ENCODE measurements at places on chromosomes 12 and 14.
A peak's percentile ranks its signal among the peaks of the same experiment; 100 is the strongest.

DNA sequence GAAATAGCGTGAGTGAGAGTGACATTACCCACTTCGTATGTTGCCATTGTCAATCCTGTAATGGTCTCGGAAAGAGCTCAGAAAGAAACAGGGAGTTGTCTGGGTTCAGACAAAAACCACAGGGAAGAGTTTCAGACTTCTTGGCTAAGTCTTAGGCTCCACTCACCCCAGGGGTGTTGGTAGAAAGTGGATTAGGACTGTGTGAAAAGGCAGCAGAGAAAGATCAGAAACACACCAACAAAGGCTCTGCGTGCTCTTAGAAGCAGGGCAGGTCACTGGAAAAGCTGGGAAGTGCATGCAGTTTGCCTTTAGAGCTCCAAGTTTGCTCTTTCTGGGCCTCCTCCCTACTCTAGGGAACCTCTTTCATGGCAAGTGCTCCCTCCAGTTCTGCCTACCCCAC lies 106.1 kb upstream of the PLXNC1 start:
- no peak for DNase-seq

DNA sequence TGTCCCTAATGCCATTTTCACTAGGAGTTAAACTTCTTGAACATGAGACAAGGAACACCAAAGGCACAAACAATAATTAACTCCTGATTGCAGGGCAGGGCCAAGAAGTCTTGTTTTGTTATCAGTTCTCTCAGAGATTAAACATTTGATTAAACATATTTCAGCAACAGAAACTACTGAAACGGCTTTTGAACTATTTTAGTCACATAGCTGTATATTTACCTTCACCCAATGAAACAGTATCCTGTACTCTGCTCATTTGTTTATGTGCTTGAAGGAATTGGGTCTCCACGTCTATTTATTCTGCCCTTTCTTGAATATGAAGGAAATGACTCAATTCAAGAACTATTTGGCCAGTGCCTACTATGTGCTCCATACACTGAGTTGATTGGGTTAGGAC lies 51.3 kb upstream of the PTCSC3 start:
- DNase-seq, result no peak

DNA sequence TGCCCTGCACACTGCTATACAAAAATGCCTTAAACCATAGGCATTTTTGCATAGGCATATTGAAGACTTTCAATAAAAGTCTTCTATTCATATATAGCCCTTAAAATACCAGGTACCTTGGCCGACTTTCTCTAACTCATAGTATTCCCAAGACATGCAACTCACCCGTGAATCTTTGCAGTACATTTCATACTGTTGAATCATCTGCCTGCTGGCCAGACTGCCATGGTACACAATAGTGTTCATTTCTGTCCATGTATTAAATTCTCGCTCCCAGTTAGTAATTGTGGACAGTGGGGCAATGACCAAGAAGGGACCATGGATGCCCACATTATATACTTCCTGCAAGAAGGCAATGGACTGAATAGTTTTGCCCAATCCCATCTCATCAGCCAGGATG lies 24.3 kb upstream of the SUPT16H start:
- no peak for DNase-seq

GRCh38 chr14:67446371-67447032 lies 34.5 kb upstream of the PLEK2 start:
- no peak for DNase-seq

DNA sequence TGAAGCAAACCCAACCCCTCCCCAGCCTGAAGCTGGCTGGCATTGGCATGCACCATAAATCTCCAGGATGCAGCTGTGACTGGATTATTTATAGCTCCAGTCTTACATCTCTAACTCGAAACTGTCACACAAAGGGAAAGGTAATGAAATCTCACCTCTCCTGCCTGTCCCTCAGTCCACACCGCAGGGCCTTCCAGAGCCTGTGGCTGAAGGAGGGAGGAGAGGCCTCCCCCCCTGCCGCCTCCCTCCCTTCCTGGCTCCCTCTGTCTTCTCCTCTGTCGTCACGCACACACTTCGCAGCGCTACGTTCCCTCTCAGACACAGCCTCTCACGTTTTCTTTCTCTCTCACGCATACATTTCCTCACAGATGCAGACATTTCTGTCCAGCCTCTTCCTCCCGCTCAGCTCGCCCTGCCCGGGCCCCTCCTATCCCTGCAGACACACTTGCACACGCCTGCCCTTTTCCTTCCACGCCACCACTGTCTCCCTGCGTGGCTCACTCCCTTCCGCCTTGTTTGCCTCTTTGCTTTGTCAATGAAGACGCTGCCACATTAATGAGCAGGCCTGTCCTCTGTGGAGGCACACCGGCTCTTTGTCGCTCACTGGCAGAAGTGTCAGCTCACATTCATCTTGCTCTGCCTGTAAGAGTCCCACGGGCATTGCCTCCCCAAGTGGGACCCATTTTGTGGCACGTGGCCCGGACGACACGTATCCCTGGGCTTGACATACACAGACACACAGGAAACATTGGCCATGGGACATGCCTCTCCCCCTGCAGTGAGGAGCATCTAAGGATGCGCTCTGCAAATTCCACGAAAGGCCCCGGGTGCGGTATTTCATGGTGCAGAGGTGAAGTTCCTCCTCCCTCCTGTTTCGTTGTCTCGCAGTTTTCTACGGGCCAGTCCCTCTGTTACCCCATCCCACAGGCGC lies 27.9 kb downstream of the IRF2BPL start:
- no peak for DNase-seq

DNA sequence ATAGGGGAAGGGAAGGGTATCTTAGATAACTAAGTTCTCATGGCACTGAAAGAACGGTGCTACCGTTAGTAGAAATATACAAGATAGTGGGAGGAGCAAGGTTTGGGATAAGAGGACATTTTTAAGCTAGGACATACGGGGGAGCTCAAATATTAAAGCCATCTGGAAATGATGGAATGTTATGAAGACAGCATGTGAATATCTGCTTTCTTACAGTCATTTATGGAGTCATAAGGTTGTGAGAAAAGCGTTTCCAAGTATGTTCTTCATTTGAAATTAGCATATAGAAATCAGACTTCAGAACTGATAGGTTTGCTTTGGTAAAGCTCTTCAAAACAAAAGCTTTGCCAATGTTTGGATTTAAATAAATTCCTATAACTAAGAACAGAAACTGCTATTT lies 62.3 kb downstream of the OTOGL start:
- no peak for DNase-seq

DNA sequence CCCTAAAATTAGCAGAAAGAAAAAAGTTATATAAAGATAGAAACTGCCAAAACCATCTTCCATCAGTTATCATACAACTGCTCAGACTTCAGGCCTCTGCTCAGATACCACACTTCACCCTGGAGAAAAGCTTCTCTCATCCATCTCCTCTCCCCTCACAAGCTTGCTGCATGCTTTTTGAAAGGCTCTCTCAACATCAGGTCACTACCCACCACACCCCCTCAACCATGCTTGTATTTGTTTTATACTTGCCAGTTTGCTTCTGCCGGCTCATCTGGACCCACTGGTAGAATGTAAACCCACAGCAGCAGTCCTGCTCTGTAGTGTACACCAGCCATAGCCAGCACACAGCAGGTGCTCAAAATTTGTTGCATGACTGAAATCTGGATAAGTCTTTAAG lies 8.8 kb downstream of the PPP1CC start:
- no peak for DNase-seq

- DNase-seq, result no peak
Observed at GRCh38 chr14:32023540-32023939, 53.6 kb upstream of the ARHGAP5 start.

DNA sequence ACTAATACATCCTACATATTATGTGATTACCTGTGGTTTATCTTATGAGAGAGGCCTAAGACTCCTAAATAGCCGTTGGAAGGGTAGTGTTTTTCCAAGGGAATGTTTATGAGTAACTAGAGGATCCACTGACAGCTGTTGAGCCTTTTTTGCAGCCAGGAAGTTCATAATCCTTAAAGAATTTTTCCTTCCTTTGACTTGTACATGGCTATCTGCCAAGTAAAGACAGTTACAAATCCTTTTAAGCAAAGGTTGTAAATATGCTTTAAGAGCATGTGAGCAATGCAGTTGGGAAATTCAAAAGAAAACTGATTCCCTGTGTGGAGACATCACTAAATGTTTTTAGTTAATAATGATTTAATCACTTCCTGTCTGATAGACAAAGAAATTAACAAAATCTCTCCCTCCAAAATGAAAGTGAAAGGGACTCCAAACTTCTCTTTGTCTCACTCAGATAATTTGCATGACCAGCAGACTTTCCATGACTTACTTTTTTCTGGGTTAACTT lies 333.8 kb downstream of the PDZRN4 start:
- no peak for DNase-seq

DNA sequence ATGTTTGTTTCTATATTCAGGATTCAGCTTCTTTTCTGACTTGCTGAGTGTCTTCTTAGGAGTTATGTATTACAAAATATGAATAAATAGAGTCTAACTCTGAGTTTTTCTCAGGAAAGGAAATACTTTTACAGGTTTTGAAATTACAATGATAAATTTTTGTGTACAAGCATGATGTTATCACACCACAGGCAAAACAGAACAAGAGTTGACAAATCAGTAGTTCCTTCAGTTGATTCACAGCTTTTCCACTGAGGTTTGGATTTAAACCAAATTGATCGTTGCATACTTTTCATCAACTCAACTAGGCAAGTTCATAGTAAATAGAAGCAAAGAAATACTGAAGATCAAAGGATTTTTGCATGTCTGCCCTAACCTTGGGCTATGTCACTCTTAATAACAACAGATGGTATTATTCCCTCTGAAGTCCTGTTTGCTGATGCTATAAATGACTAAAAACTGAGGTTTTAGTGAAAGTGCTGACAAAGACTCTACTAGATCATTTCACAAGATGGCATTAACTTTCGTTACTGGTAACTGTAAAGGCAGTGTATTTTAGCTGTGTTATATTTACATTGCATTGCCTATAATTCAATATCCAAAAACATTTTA lies 520.2 kb downstream of the FLRT2 start:
- no peak for DNase-seq

- no peak for DNase-seq
Observed at GRCh38 chr12:263574-263973, 938 bp upstream of the SLC6A13 start.

- DNase-seq, result no peak
Observed at GRCh38 chr12:45389426-45389825, 173.5 kb downstream of the ANO6 start.

- peak; percentile 68 for DNase-seq
Observed at GRCh38 chr14:93207468-93208308, 632 bp downstream of the UBR7 start.

DNA sequence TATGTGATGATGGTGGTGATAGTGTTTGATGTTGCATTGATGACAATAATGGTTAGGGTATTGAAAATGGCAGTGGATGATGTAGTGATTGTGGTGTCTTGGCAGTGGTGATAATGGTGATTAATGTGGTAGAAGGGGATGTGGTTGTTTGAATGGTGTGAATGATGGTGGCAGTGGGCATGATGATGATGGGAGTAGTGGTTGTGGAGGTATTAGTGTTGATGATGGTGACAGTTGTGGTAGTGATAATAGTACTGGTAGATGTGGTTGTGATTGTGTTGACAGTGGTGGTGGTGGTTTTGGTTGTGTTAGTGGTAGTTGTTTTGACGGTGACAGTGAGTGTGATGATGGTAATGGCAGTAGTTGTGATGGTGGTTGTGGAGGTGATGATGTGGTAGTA lies 1049.0 kb downstream of the VRK1 start:
- DNase-seq, result no peak

GRCh38 chr12:108616941-108617858 lies 16.5 kb downstream of the SELPLG start:
- no peak for DNase-seq

DNA sequence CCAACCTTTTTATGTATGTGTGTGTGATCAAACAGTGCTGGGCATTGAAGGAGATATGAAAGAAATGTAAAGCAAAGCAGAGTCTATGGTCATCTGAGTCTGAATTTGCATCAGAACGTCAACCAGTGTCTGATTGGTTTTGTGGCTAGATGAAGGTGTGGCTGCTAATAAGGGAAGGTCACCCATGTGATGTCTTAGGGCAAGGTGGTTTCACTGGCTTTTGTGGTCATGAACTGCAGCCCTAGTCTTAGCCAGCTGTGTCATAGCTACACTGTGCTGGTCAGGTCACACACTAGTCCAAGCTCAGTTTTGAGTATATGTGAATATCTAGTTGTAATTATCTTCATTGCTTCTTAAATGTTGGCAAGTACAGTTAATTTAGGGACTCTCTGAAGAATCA lies 105.8 kb downstream of the TGFB3 start:
- no peak for DNase-seq

GRCh38 chr12:114238808-114239207 lies 167.1 kb downstream of the TBX5 start:
- DNase-seq, result no peak

- no peak for DNase-seq
Observed at GRCh38 chr12:131348646-131349045, 362.2 kb upstream of the SFSWAP start.

GRCh38 chr14:76780360-76780759 lies 19.1 kb downstream of the VASH1 start:
- DNase-seq, result no peak

DNA sequence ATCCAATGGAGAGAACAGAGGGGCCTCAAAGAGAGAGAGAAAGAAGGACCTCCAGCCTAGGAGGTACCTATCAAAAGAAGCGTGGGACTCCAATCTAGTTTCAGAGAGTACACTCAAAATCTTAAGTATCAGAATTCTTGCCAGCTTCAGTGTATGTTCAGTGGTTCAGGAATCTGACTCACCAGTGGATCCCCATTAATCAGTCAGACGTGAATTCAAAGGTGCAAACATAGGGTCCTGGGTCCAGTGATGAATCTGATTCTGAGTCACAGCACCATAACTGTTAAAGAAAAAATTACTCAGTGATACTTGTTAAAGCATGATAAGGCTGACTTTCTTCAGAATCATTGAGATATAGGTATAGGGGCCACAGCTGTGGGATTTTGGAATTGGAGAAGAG lies 33.2 kb downstream of the ETNK1 start:
- no peak for DNase-seq

DNA sequence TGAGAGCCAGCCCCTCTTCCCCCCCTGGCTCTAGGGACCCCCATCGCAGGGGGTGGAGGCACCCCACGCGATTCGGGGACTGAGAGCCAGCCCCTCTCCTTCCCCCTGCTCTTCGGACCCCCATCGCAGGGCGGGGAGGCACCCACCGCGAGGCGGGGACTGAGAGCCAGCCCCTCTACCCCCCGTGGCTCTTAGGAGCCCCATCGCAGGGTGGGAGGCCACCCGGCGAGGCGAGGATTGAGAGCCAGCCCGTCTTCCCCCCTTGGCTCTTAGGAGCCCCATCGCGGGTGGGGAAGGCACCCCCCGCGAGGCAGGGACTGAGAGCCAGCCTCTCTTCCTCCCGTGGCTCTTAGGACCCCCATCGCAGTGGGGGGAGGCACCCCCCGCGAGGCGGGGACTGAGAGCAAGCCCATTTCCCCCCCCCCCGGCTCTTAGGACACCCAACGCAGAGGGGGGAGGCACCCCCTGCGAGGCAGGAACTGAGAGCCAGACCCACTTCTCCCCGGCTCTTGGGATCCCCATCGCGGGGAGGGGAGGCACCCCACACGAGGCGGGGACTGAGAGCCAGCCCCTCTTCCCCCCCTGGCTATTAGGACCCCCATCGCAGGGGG lies 45.6 kb downstream of the DDX11 start:
- no peak for DNase-seq

Data from WTC11 (cell line).